ENCODE measurements at places on chromosomes 16 and 17. TPM values are rescaled to one million over a fixed set of nuclear protein-coding genes. Genes with fewer than 3 reads are reported as not detected.

GRCh38 chr17:14321980-14322776, 21.3 kb downstream of the HS3ST3B1 start:
- DNase-seq = no peak

DNA sequence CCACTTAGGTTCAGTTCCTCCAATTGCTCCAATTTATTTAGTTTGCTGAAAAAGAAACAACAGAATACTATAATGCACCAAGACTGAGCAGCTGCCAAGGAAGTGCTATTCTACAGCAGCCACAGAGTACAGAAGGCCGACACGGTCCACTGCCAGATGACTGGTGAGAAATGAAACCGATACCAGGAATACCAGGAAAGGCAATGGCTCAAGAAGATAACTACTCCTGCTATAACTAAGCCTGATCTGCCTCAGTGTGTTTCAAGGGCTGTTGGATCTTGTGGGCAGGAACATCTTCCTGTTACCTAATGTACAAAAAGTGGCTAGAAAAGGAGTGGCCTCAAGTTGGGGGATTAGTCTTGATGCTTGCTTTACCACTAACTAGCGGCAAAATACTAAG, 32.8 kb downstream of the MARVELD3 start:
- DNase-seq = no peak

GRCh38 chr17:40179923-40180659, 2.8 kb downstream of the RAPGEFL1 start:
- peak; percentile 41 for DNase-seq

GRCh38 chr17:75832164-75832651, 12.0 kb downstream of the UNC13D start:
- DNase-seq = no peak

DNA sequence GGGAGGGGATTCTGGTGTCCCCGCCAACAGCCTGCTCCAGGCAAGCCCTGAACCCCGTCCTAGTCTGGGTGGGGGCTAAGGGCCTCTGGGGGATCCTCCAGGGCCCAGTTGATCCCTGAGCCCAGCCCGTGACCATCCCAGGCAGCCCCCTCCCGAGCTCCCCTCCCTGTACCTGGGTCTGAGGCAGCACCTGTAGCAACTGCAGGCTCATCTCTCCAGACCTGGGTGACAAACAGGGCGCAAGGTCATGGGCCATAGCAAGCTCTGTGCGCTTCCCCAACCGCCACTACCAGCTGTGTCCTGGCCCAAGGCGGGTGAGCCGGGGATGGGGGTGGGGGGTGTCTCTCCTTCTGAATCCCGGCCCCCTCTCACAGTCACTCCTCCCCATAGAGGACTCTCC, 10.6 kb downstream of the CNGB1 start:
- DNase-seq = no peak

Gene LRRC75A
- total RNA-seq = 49.4 TPM

Gene ETV4
- 9.0 TPM for total RNA-seq

Data from colonic mucosa (tissue), 4 donors.